ENCODE measurements at places on chromosomes 11 and 22.

- DNase-seq, result no peak
These were observed 234.3 kb downstream of the TBC1D22A start for GRCh38 chr22:46996595-46997310.

GRCh38 chr11:45017329-45017728 lies 66.6 kb upstream of the TP53I11 start:
- DNase-seq, result no peak

DNA sequence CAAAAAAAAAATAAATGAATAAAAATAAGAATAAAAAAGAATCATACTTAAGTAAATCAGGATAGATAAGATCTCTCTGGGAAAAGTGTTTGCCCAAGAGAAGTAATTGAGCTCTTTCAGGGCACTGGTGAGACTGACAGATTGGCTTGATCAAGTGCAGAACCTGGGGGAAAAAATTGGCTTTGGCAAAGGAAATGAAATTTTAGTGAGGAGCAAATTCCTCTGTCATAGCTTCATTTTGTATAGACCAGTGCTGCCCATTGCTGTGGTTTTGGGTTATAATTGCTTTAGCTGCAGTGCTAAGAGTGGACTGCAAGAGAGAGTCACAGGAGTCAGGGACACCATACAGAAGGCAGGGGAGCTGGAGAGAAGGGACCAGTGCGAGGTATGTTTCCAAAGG lies 35.7 kb downstream of the SFI1 start:
- DNase-seq, result no peak

DNA sequence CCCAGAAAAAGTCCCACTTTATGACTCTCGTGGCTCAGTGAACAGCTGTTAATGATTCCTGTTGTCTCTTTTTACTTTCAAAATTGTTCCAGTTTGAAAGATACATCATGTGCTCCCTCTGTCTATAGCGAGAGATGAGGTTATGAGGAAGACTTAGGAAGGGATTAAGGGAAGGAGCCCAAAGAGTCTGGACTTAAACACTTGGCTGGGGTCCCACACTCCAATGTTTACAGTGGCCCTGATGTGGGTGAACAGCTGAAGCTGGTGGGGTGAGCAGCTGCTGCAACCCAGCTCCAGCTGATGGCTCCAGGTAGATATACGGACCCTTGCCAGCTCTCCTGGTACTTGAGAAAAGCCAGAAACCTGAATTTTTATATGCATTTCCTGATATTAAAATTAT lies 84.5 kb upstream of the PLET1 start:
- no peak for DNase-seq

DNA sequence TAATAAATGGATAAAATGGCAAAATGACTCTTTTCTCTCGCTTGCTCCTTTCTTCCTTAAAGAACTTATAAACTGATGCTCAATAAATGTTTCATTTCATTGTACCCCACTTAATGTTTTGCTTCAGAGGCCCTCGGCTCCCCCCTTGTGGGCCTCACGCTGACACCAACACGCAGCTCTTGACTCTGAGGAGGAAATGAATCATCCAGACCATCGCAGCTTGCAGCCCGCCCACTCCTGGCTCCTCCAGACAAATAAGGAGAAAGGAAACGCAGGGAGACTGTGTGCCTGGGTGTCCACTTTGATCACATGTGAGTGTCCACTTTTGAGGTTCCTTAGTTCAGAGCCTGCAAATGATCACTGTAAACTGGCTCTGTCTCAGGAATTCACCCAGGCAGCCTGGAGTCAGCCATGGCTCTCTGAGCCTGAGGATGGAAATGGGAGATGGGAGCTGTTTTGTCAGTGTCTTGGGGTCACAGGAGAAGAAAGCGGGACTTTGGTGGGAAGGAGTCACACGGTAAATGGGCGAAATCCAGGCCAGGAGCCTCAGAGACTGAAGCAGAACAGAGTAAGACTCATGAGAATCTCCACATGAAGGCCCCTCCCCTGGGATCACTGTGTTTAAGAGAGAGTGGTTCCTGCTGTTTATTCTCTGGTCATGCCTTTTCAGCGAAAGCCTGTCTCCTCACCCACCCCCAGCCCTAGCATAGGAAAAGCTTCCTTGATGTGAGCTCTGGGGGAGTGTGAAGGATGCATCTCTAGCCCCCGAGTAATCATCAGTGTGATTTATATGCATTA lies 96.5 kb downstream of the CWC15 start:
- peak; percentile 59 for DNase-seq

GRCh38 chr11:128619540-128620308 lies 32.4 kb upstream of the ETS1 start:
- DNase-seq, result no peak

DNA sequence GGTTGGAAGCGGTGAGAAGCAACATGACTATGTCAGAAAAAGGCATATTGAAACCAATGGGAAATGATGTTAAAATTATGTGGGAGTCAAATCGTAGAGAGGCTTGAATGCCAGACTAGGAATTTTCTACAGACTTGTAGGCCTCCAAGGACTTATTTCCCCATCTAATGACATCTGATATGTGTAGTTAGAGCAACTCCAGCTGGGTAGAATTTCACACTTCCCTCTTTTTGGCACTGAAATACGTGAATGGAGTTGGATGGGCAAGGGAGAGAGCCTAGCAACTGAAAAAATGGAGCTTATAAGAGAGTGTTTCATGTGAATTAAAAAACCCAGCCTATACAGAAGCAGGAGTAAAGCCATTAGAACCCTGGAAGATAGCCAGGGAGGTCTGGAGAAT lies 304.2 kb downstream of the INSC start:
- DNase-seq, result no peak

- no peak for DNase-seq
These were observed 11.1 kb upstream of the CSF2RB start for GRCh38 chr22:36902143-36902926.

DNA sequence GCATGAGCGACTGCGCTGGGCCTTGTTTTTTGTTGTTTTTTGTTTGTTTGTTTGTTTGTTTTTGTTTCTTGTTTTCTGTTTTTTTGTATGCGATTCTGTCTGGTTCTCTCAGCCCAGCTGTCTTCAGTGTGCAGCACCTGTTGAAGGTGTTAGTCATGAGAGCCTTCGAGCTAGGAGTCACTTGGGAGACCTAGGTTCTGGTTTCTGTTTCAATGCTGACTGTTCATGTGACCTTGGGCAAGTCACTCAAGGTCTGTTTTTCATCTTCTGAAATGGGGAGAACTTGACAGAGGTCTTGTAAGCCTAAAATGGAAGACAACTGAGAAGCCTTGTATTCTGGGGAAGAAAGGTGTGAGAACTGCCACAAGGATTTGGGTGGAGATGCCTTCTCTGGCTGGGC lies 1.8 kb downstream of the DCPS start:
- DNase-seq, result no peak

GRCh38 chr22:27135031-27135981 lies 477.9 kb downstream of the MIAT start:
- no peak for DNase-seq

DNA sequence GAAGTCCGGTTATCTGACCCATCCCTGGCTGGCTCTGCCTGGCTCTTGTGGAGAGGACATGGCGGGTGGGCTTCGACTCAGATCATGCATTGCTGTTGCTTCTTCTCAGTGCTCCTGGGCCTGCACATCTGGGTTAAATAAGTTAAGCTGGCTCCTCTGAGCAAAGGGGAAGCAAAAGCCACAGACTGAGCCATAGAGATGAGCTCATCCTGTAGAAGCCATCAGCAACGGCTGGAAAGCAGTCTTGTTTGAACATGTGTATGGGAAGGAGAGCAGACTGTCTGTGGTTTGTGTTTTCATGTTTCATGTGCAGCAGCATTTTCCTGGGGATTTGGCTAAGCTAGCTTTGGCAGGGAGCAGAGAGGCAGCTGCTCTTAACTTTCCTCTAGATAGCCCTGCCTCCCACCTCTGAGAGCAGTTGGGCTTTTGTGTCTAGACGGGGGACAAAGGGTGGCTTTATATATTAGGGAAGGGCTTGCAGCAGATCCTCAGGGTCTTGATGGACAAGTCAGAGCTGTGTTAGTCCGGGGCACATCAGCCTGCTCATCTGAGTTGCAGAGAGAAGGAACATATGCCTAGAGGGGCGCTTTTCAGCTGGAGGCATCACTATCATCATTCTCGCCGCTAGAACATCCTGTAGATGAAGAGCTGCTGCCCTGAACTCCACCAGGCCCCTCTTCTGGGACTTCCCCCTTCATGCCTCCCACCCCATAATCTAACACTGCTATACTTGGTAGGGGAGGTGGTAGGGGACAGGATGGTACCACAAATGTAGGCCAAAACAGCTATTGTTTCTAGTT lies 14.9 kb downstream of the DCPS start:
- no peak for DNase-seq

- DNase-seq, result no peak
These were observed 40.3 kb downstream of the OSBPL5 start for GRCh38 chr11:3124821-3125220.

- DNase-seq, result no peak
These were observed 30.5 kb downstream of the KIAA0930 start for GRCh38 chr22:45210174-45210573.

DNA sequence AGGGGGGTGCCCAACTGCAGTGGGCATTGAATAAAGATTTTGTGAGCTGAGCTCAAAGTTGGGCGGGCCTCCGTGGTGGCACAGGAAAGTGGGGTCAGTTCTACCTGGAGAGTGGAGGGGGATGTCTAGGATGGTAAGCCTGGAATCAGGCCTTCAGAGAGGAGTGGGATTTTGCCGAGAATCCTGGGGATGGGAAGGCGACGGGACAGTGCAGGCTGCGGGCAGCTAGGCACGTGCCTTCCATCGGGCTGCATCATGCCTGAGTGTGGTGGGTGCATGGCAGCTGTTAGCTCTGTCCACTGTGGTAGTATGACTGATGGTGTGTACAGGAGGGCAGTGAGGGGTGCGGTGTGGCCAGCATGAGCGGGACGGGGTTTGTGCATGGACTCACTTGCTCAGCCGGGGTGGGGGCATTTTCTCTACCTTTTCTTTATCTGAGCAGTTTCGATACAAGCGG lies 3.6 kb downstream of the SHANK3 start:
- no peak for DNase-seq

GRCh38 chr11:118434123-118434552 lies 2.2 kb upstream of the KMT2A start:
- no peak for DNase-seq

DNA sequence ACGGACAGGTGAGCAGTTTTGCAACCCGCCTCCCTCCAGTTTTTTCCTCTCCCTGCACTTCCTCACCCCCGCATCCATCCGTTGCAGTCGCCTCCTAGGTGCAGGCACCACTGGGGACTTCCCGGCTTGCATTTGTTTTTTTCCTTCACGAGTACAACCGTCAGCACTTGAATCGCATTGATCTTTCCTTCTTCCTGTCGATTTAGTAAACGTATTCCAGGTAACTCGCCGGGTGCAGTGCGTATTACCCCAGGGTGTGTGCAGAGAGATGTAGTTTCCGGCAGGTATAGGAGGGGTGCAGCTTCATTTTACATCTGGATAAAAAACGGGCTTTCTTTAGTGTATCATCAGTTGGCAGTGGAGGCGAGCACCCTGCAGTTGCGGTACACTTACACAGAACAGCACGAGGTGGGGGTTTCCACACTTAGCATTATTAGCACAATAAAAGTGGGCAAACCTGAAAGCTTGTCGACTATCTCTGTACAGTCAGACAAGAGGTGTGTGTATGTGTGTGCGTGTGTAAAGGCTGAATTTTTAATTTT lies at the start of gene SORL1-AS1:
Gene SORL1-AS1 (minus strand): TSS at position 359 of the 542 bp plus-strand sequence.
- DNase-seq, result no peak

DNA sequence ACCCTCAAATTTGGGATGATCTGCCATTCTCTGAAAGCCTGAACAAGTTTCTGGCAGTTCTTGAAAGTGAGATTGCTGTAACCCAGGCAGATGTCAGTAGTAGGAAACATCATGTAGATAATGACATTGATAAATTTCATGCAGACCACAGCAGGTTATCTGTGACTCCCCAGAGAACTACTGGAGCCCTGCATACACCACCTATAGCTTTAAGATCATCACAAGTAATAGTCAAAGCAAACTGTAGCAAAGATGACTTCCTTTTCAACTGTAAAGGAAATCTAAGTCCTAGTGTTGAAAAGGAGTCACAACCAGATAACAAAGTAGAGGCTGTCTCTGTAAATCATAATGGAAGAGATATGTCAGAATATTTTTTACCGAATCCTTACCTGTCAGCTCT lies 31.0 kb downstream of the DDIAS start:
- no peak for DNase-seq

GRCh38 chr11:77187111-77187750 lies 59.2 kb downstream of the MYO7A start:
- no peak for DNase-seq

DNA sequence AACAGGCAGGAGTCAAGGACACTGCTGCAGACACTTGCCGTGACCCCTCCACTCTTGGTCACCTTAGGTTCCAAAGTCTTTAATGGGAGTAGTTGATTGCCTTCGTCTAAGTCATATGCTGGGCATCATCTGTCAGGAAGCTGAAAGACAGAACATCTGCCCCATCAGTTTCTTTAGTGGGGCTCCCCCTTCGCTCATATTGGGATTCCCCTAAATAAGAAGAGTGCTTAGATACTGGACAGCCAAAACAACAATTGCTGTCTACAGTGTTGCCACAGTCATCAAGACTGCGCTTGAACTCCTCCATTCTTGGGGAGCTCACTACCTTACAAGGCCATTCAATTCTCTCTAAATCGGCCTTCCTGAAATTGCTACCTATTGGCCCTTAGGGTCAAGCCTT lies 58.5 kb downstream of the UBASH3B start:
- DNase-seq, result no peak

GRCh38 chr11:7617032-7617431 lies 56.3 kb downstream of the CYB5R2 start:
- no peak for DNase-seq

- DNase-seq, result no peak
These were observed 93.6 kb downstream of the NAV2 start for GRCh38 chr11:19806251-19806650.
